T47D (cell line): ENCODE measurements at places on chromosomes 1 and 21.

GRCh38 chr1:235124111-235124510 lies 4.5 kb downstream of the TOMM20 start:
- no peak for DNase-seq

DNA sequence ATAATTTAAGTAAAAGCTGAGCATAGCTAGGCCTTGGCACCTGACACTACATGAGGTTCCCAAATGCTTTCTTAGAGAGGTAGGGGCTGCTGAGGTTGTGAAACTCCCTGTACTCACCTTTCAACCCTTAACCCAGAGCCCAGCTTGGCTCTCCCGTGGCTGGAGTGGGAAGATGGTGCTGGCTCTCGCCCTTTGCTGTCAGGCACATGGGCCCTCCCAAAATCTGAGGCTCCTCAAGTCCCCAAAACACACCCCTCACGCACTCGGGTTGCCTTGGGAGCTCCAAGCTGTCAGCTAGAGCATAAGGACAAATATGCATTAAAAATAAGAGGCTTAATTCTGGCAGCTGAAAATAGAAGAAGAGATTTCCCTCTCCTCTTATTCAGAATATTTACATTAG lies 46.7 kb upstream of the PLPPR4 start:
- DNase-seq, result no peak

DNA sequence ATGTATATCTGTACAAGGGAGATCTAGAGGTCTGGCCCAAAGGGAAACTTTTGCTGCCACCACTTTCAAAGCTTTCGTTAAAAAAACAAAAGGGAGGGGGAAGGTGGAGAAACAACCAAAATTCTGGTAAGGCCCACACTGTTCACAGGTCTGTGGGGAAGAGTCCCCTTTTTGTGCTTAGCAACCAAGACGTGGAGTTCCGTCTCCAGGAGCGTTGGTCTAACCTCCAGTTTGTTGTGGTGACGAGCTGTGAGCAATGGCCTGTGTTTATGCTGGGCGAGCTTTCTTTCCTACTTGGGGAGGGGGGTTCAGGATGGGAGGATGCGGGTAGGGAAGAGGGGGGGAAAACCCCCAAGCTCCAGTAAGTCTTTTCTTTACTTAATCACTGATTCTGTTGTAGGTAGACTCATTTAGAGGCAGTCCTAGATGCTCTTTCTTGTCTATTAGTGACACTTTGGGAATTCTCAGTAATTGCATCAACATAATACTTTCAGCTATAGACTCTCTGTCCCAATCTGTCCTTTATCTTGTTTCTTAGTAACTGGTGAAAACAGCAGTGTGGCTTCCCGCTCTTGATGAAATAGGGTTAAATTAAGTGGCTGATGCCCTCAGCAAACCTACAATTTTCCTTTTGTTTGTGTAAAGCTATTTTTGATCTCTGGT lies 1.5 kb downstream of the HIPK1 start:
- no peak for DNase-seq

DNA sequence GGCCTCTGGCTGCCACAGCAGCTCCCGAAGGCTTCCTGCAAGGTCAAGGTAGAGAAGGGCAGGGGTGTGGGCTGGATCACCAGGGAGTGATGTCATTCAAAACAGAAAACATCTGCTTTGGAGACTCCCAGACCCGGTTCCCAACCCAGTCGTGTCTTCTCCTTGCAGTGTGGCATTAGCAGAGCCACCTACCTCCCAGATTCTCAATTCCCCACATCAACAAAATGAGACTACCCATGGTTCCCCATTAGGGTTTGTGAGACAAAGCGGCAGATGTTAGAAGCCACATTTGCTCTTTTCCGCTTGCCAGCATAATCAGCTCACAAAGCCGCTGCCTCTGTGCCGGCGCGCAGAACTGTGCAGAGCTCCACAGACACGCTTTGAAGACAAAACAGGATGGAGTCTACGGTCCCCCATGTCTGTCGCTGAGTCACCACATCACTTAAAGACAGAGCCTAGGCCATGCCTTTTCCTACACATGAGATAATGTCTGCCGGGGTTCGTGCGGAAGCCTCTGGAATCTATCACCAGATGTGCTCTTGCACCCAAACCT lies 12.5 kb downstream of the KIF17 start:
- no peak for DNase-seq

DNA sequence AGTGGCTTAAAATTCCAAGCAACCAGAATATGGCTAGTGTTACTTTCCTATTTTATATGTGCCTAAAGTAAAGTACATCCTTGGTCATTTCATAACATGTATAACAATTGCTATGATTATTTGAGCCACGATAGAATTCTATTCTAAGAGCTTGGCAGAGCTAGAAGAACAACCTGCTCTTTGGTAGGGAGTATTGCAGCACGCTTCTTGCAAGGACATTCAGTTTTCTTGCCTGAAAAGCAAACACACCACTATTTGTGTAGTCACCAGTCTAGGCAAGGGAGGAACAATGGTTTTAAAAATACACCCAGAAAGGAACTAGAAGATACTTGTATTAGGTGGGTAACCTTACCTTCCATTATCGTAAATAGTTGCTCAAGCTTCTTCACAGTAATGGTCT lies 51.5 kb downstream of the CNST start:
- DNase-seq, result peak; percentile 35

GRCh38 chr1:145991735-145992412 lies 4.5 kb downstream of the TXNIP start:
- no peak for DNase-seq

DNA sequence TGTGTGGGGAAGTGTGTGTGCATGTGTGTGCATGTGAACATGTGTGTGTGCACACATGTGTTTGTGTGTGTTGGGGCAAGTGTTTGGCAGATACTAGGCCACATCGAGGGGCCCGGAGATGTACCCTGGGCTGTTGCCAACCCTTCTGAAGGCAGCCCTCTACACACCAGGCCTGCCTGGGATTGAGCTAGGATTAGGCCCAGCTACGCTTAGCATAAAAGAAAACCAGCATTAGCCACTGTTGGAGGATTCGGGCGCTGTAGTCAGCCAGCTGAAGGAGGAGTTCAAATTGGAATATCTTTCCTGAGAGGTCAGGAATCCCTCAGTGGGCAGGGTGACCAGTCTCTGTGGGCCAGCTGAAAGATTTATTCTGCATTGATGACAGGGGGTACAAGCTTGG lies 10.6 kb upstream of the ALX3 start:
- DNase-seq, result no peak
